NCI-H460 (cell line): ENCODE measurements at places on chromosomes 6 and 20. TPM values are rescaled to one million over a fixed set of nuclear protein-coding genes. Genes with fewer than 3 reads are reported as not detected.

Gene OSBPL2
- 12.4 and 14.8 TPM in 2 replicates for total RNA-seq

Gene COL19A1
- 0.12 TPM in 1 of 2 replicates, not detected in the other for total RNA-seq

Gene SNAI1
- 2.2 and 2.3 TPM in 2 replicates for total RNA-seq

Gene CPNE1
- 92.2 and 109 TPM in 2 replicates for total RNA-seq

Gene ADGRG6
- 73.8 and 78.7 TPM in 2 replicates for total RNA-seq

Gene SEL1L2
- total RNA-seq: not detected in 2 replicates

Gene CDKN1A
- total RNA-seq: 170 and 205 TPM in 2 replicates

Gene SLC17A3
- not detected in 2 replicates for total RNA-seq

Gene APCDD1L
- total RNA-seq: not detected in 2 replicates

Gene CDH26
- 0.22 TPM in 1 of 2 replicates, not detected in the other for total RNA-seq

Gene KCNB1
- total RNA-seq: not detected in 2 replicates

- DNase-seq: no peak
Observed at GRCh38 chr6:97885325-97885724, 602.3 kb upstream of the MMS22L start.

GRCh38 chr20:57672164-57672563 lies 37.7 kb downstream of the PMEPA1 start:
- DNase-seq: no peak

- no peak for DNase-seq
Observed at GRCh38 chr6:4367643-4368042, 232.3 kb upstream of the ECI2 start.

- no peak for DNase-seq
Observed at GRCh38 chr20:51419231-51419630, 123.3 kb downstream of the NFATC2 start.

DNA sequence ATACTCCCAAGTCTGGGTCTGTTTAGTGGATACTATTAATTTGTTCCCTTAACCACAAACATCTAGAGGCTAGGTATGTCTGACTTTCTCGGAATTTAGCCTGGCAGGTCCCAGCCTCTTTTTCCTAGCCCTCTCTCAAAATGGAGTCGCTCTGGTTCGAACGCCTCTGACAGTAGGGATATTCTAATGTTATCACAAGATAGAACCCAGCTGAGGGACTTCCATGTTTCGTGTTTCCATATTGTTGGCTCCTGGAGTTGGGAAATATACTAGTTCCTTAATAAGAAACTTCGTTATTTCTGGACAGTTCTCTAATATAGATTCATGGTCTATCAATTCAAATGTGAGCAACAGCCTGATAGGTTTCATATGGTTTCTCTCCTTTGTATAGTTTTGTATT lies 16.4 kb downstream of the CYB5R4 start:
- DNase-seq: no peak

DNA sequence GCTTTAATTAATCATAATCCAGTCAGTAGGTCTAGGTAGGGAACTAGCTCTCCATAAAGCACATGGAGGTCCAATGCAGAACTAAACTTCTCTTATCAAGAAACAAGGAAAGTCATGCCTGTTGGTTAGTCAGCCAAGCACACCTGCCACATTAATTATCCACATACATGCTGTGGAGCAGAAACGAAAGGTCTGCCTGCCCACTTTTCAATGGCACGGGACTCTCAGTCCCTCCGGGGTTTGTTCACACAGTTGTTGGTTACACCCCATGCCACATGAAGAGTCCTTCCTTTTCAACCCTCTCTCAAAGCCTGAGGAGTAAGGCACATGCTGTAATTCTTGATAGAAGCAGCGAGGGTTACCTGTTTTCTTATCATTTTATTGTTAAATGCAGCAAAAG lies 1096.4 kb upstream of the MAP3K7 start:
- DNase-seq: no peak

DNA sequence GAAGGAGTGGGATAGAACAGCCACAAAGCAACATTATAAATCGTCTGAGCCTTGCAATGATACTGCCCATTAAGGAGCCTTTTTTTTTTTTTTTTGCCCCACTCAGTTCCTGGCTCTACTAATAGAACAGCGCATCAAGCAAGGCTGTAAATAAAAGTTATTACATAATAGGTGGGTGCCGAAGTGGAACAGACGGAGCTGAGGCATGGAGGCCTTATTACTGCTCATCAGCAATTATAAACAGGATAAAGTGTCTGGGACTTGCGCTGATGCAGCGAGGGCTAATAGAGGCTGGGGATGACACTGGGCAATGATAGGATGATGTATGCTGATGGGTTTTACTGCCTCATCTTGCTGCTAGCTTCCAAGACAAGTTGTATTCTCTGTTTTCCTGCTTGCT lies 272.1 kb downstream of the ZFAND3 start:
- no peak for DNase-seq

- DNase-seq: no peak
Observed at GRCh38 chr20:24402188-24402587, 67.2 kb upstream of the SYNDIG1 start.

GRCh38 chr6:15340105-15340601 lies 94.3 kb downstream of the JARID2 start:
- DNase-seq: no peak

DNA sequence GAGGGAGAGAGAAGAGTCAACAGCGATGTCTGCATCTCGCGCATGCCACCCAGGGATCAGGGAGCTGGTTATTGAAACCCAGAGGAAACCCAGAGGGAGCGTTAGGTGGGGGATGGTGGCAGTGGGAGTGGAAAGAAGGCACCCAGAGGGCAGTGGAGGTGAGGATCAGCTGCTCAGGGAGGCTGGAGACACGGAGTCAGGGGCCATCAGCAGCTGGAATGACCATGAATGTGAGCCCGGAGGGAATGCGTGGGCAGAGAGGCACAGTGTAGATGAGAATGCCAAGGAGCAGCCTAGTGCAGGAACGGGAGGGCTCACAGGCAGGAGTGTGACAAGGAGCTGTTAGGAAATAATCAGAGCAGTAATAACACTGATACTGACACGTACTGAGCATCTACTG lies 36.2 kb downstream of the RSPO4 start:
- no peak for DNase-seq

- no peak for DNase-seq
Observed at GRCh38 chr20:24653306-24653705, 183.9 kb downstream of the SYNDIG1 start.
